ENCODE measurements at places on chromosomes 16 and 17.

- DNase-seq: no peak
Measured at GRCh38 chr17:5184288-5184687, 7.4 kb downstream of the ZNF594 start.

DNA sequence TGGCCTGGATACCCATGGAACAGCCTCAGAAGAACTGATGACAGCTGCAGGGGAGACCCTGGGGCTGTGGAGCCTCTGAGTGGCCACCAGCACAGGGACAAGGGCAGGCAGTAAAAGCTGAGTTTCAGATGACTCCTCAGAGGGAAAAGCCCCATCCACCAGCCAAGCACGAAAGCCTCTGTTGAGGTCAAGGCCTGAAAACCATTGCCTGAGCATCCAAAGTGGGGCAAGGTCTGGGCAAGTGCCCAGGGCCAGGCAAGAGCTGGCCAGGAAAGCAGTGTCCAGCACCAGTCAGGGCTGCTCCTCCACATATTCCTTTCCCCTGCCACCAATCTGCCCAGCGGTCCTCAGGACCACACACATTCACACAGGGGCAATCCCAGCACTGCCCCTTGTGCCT is 16.4 kb downstream of the ATP6V0D1 start:
- DNase-seq: no peak

DNA sequence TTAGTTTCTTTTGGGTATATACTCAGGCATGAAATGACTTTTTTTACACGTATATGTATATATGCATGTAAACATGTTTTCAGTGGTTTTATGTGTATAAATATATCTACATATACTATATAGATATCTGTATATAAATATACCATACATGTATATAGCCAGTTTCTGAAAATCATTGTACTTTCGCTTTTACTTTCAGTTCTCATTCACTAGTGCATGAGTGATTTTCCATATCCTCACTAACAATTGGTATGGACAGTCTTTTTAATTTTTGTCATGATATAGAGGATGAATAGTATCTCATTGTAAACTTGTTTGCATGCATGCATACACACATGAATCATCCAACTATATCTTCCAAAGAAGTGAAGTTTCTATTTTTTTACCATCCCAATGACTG is 877.1 kb upstream of the CDH8 start:
- DNase-seq: no peak

- DNase-seq: no peak
Measured at GRCh38 chr17:40903129-40903847, 18.2 kb upstream of the KRT20 start.

DNA sequence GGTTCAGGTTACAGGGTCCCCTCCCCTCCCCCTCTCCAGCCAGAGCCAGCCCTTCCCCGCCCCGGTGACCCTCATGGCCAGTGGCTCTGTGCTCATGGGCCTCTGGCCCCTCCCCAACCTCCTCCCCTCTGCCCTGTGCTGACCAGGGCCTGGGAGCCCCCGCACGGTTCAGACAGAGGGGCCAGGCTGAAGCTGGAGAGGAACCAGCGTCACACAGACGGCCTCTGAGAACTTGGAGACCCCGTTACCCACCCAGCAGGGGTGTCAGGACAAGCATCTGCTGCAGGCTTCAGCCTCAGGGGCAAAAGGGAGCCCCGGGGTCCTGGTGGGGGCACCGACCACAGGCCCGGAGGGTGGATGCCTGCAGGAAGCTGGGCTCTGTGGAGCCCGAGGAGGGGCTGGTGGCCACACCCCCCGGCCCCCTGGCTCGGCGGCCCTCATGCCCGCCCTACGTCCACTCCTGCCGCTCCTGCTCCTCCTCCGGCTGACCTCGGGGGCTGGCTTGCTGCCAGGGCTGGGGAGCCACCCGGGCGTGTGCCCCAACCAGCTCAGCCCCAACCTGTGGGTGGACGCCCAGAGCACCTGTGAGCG is at the start of gene WFIKKN1:
Gene WFIKKN1 (plus strand): TSS at position 171 of the 591 bp plus-strand sequence. CDS start 269 bp downstream, at position 440.
- no peak for DNase-seq

DNA sequence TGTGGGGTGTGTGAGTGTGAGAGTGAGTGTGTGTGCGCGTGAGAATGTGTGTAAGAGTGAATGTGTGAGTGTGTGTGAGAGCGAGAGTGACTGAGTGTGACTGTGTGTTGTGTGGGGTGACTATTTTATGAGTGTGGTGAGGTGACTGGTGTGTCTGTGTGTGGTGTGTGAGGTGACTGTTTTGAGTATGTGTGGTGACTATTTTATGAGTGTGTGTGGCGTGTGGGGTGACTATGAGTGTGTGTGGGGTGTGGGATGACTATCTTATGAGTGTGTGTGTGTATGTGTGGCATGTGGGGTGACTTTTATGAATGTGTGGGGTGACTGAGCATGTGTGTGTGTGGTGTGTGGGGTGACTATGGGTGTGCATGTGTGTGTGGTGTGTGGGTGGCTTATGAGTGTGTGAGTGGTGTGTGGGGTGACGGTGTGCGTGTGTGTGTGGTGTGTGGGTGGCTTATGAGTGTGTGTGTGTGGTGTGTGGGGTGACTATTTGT is 152.9 kb upstream of the PLCG2 start:
- no peak for DNase-seq

Data from cerebellar nuclear complex (tissue), 1 donor.